HCT116 (cell line): ENCODE measurements at places on chromosomes 12 and 14. TPM values are rescaled to one million over a fixed set of nuclear protein-coding genes. Genes with fewer than 3 reads are reported as not detected.
A peak's percentile ranks its signal among the peaks of the same experiment; 100 is the strongest.

CLEC1B gene
- not detected for total RNA-seq

- H3K27me3 ChIP-seq, result peaks cover 4% of the 10 kb centered on the region; the same call in 1 of the 2 replicates
- no peaks in the 10 kb centered on the region for H3K4me1 ChIP-seq
- no peak overlapping the region for H3K4me3 ChIP-seq
- no peaks in the 10 kb centered on the region for H3K36me3 ChIP-seq
- H3K27ac ChIP-seq, result no peak overlapping the region
These were observed 477.9 kb downstream of the MED13L start for GRCh38 chr12:115799610-115800009.

DNA sequence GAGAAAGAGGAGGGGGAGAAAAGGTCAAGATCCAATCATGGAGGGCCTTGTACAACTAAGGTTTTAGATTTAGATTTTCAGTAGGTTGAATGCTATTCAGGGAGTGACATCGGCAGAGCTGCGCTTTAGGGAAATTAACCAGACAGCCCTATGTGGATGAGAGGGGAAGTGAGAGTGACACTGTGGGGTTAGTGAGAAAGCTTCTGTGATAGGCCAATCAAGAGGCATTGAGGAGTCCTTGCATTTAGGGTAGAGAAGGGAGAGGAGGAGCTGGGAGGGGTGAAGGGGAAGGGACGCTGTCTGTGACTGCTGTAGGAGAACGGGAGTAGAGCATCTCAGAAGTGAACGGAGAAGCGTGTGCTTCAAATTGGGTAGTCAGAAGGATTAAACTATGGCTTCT is 3.4 kb downstream of the HSD17B6 start:
- H3K4me3 ChIP-seq, result no peak overlapping the region
- no peaks in the 10 kb centered on the region for H3K27me3 ChIP-seq
- H3K36me3 ChIP-seq, result no peaks in the 10 kb centered on the region

- H3K4me1 ChIP-seq, result no peaks in the 10 kb centered on the region
- no peak overlapping the region for H3K27ac ChIP-seq
- no peaks in the 10 kb centered on the region for H3K36me3 ChIP-seq
These were observed 10.6 kb downstream of the GRIN2B start for GRCh38 chr12:13970803-13971202.

PTPN21 gene
- total RNA-seq, result 7.6 TPM

DNA sequence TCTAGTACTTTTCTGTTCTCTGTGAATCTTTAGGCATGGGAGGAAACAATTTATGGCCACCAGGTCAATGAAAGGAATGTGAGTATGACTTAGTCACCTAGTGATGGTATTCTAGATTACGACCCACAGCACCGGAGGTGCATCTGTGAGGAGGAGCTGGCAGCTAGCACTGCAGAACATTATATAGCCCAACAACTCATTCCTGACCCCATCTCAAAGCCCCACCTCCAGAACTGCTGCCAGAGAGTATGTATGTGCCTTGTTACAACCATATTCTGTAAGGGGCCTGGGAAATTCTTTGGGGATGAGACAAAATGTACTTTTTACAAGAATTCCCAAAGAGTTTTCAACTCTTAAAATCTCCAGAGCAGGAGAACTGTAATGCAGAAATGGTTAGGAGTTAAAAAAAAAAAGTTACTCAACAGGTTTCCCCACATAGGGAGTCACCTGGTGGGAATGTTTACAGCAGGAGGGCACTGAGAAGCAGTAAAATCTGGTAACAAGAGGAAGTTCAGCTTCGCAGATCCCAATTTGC is 34.9 kb upstream of the CERS5 start:
- no peaks in the 10 kb centered on the region for H3K27me3 ChIP-seq
- peak overlapping the region; percentile 91 for H3K27ac ChIP-seq
- H3K36me3 ChIP-seq, result peaks cover 18% of the 10 kb centered on the region
- peaks cover 34% of the 10 kb centered on the region for H3K4me1 ChIP-seq

B4GALNT3 gene
- total RNA-seq, result 18.2 TPM

FRS2 gene
- 14.7 TPM for total RNA-seq

MANSC4 gene
- not detected for total RNA-seq

- no peak for DNase-seq
- H3K27me3 ChIP-seq, result no peaks in the 10 kb centered on the region
- no peaks in the 10 kb centered on the region for H3K4me1 ChIP-seq
- no peak overlapping the region for H3K4me3 ChIP-seq
These were observed 11.6 kb downstream of the IAPP start for GRCh38 chr12:21384261-21384660.

GRCh38 chr14:99937475-99938244 is 127.6 kb upstream of the EVL start:
- no peak overlapping the region for H3K4me3 ChIP-seq
- no peak overlapping the region for H3K27ac ChIP-seq
- DNase-seq, result no peak
- no peaks in the 10 kb centered on the region for H3K4me1 ChIP-seq
- H3K36me3 ChIP-seq, result no peaks in the 10 kb centered on the region

POTEG gene
- total RNA-seq, result not detected

GRCh38 chr14:44586910-44587309 is 79.8 kb upstream of the FSCB start:
- DNase-seq, result no peak
- H3K27ac ChIP-seq, result no peak overlapping the region
- no peaks in the 10 kb centered on the region for H3K4me1 ChIP-seq
- H3K27me3 ChIP-seq, result no peaks in the 10 kb centered on the region
- H3K36me3 ChIP-seq, result no peaks in the 10 kb centered on the region

DNA sequence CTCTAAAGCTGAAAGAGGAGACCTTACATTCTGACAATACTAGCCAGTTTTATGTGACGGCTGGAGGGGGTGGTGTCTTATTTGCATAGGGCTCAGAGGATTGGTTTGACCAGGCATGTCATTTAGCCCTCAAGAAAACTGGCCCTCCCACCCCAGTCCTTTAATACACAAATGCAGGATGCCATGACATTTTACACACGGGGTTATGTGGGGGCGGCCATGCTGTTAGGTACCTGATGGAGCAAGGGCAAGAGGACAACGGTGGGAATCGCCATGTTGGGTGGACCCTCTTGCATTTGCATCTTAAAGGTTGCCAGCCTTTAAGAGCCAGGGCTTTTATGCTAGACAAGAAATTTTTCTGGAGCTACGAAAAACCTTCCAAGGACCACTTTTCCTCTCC is 23.3 kb downstream of the MDM2 start:
- no peaks in the 10 kb centered on the region for H3K4me1 ChIP-seq
- H3K4me3 ChIP-seq, result no peak overlapping the region

- H3K4me1 ChIP-seq, result peaks cover 6% of the 10 kb centered on the region
- peak overlapping the region; percentile 37; the same call in 1 of the 2 replicates for H3K27ac ChIP-seq
- no peaks in the 10 kb centered on the region for H3K36me3 ChIP-seq
- no peaks in the 10 kb centered on the region for H3K27me3 ChIP-seq
These were observed 31.3 kb upstream of the SMUG1 start for GRCh38 chr12:54220092-54220557.

GRCh38 chr12:14619741-14620501 is 52.2 kb upstream of the PLBD1 start:
- H3K4me1 ChIP-seq, result no peaks in the 10 kb centered on the region
- no peak overlapping the region for H3K27ac ChIP-seq
- H3K4me3 ChIP-seq, result no peak overlapping the region
- DNase-seq, result no peak
- no peaks in the 10 kb centered on the region for H3K27me3 ChIP-seq

DNA sequence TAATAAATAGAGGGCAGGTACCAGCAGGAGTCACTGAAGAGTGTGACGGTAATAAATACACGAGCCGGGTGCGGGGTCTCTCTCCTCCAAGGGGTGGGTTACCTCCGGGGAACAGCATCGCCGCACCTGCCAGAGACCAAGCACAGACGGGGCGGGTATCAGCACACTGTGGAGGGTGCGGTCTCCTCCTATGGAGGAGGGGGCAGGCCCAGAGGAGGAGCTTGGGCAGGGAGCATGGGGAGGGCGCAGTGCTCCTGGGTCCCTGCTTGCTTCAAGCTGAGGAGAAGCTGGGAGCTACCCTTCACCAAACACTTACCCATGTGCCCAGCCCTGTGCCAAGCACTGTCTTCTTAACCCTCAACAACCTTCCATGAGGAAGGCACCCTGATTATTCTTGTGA is 12.8 kb downstream of the PGF start:
- H3K27me3 ChIP-seq, result no peaks in the 10 kb centered on the region
- no peak overlapping the region for H3K27ac ChIP-seq
- no peaks in the 10 kb centered on the region for H3K36me3 ChIP-seq
- no peak for DNase-seq
- no peak overlapping the region for H3K4me3 ChIP-seq

DNA sequence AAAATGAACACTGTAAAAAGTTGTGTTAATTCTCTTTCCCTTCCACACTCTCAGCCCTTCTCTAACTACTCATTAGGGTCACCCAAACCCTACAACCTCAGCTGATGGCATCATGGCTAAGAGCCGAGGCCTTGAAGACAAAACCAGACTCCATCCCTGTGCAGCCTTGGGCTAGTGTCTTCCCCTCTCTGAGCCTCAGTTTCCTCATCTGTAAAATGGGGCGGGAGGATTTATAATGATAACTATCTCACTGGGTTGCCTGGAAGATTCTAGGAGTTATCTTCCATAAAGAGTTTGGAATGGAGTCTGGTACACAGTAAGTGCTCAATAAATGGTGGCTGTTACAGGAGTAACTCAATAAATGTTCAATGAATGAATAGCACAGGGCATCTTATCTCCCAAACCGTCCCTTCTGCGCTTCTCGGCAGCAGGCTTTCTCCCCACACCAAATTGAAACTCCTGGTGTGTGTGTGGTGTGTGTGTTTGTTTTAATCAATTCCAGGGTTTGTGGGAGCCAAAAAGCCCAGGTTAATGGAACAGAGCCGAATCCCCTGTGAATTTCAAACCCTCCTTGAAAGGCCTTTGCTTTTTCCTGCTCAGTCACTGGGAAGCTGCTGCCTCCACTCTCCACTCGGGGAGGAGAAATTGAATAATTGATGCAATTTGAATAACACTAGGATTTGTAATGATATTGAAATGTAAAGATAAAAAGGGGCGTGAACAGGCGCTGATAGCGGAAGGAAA is 61.2 kb upstream of the FAM222A start:
- H3K4me1 ChIP-seq, result peaks cover 6% of the 10 kb centered on the region; the same call in 1 of the 2 replicates
- no peak overlapping the region for H3K4me3 ChIP-seq
- DNase-seq, result no peak
- peaks cover 27% of the 10 kb centered on the region; the same call in 1 of the 2 replicates for H3K27me3 ChIP-seq
- no peaks in the 10 kb centered on the region for H3K36me3 ChIP-seq
- H3K27ac ChIP-seq, result no peak overlapping the region

PMCH gene
- total RNA-seq, result not detected

BDKRB1 gene
- not detected for total RNA-seq

DNA sequence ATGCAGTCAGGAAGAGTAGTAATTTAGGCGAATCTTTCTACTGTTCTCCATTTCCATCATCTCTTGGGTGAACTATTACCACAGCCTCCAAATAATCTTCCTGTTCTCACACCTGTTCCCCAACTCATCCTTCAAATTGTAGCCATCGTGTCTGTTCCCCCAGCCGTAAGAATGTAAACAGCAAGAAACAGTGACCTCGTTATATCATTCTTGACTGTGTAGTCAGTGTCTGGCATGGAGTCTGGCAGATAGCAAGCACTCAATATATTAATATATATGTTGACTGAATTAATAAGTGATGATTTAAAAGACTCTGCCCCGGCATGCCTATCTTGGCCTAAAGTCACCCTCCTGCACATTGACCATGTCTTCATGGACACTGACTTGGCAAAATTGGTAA is 20.3 kb downstream of the PDE6H start:
- no peak overlapping the region for H3K27ac ChIP-seq
- H3K36me3 ChIP-seq, result no peaks in the 10 kb centered on the region
- no peak overlapping the region for H3K4me3 ChIP-seq
- no peak for DNase-seq

- H3K36me3 ChIP-seq, result peaks cover 1% of the 10 kb centered on the region; the same call in 1 of the 2 replicates
- H3K4me1 ChIP-seq, result no peaks in the 10 kb centered on the region
- no peaks in the 10 kb centered on the region for H3K27me3 ChIP-seq
- no peak for DNase-seq
- no peak overlapping the region for H3K27ac ChIP-seq
These were observed 79.8 kb upstream of the CFL2 start for GRCh38 chr14:34794217-34794616.

- peaks cover 7% of the 10 kb centered on the region for H3K4me1 ChIP-seq
- H3K36me3 ChIP-seq, result no peaks in the 10 kb centered on the region
- peak; percentile 88 for DNase-seq
- H3K27ac ChIP-seq, result peak overlapping the region; percentile 95
- no peaks in the 10 kb centered on the region for H3K27me3 ChIP-seq
These were observed 583 bp downstream of the CPNE8 start for GRCh38 chr12:38904537-38905479.

AMN gene
- 5.7 TPM for total RNA-seq

- no peaks in the 10 kb centered on the region for H3K4me1 ChIP-seq
- no peak for DNase-seq
- H3K27me3 ChIP-seq, result no peaks in the 10 kb centered on the region
- no peak overlapping the region for H3K27ac ChIP-seq
- H3K36me3 ChIP-seq, result no peaks in the 10 kb centered on the region
- H3K4me3 ChIP-seq, result no peak overlapping the region
These were observed 376 bp downstream of the GDF3 start for GRCh38 chr12:7695237-7695560.

BHLHE41 gene
- total RNA-seq, result 4.7 TPM

CKB gene
- 605 TPM for total RNA-seq

DNA sequence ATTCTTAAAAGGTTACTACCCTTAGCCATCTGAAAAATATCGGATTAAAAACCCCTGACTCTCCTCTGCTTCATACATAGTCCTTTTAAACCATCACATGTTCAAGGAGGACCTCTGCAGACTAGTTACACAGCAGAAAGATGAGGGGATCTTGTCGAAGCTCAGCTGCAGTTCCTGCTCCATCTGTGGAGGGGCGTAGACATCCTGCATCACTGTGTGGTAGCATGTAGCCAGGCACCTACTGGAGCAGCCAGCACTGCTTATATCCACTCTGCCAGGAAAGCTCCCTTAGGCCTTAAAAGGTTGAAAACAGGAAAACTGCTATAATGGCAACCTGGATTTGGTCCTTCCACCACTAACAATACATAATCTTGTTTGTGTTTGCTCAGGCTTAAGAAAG is 57.6 kb upstream of the STRN3 start:
- no peak overlapping the region for H3K27ac ChIP-seq
- no peak for DNase-seq

DNA sequence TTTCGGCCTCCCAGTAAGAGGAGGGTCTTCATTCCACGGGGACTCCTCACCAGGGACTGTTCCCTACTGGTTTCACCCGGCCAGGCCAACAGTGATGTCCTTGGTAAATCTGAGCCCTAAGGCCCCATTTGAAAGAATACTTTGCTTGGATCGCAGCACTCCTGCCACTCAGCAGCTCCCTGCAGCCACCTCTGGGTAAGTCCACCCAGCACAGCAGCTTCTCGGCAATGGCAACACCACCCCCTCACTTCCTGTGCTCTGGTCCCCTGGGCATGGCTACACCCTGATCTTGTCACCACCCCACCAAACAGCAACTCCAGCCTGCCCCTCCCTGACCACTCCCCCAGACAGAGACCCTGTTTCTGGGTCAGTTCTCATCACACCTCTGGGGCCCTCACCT is 100.3 kb downstream of the SETD3 start:
- H3K4me3 ChIP-seq, result no peak overlapping the region
- H3K36me3 ChIP-seq, result no peaks in the 10 kb centered on the region
- H3K4me1 ChIP-seq, result peaks cover 27% of the 10 kb centered on the region
- H3K27ac ChIP-seq, result no peak overlapping the region

BIN2 gene
- total RNA-seq, result 0.22 TPM
